ENCODE measurements at places on chromosomes 4 and X. TPM values are rescaled to one million over a fixed set of nuclear protein-coding genes. Genes with fewer than 3 reads are reported as not detected.

Gene SPANXA2
- polyA plus RNA-seq, result not detected

GRCh38 chr4:38665551-38666411 lies 1.8 kb downstream of the KLF3 start:
- no peak for DNase-seq

DNA sequence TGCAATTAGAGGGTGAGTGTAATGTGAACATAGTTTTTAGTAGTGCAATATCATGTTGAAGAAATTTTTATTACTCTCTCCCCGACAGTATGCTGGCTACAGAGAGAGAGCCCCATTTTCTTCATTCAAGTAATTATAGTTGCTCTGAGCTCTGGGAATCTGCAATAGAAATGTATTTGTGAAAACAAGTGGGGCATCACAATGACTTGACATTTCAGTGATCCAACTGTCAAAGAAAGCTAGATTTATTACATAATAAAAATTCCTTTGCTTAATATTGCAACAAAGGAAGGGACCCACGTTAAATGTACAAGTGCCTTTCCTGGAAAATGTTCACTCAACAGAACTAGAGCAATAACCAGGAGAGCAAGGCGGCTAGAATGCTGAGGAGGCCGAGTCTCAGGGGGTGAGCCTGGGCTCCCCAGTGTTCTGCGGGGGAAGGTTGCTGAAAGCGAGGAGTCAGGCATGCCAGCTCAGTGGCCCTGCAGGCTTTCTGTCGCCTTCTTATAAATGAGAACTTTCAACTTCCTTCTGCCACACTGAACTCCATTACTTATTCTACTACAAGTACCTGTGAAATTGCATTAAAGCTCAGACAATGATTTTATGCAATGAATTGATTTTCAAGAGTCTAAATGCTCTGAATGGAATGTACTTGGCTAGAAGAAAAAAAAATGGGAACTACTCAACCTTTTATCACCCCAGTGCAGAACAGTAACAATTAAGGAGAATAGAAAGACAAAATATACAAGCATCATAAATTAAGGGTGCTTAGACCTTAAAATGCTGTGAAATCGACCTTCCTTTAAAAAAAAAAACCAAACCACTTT lies 476.4 kb downstream of the AFF2 start:
- no peak for DNase-seq

- DNase-seq, result no peak
Observed at GRCh38 chr4:158938220-158939044, 164.4 kb upstream of the RAPGEF2 start.

DNA sequence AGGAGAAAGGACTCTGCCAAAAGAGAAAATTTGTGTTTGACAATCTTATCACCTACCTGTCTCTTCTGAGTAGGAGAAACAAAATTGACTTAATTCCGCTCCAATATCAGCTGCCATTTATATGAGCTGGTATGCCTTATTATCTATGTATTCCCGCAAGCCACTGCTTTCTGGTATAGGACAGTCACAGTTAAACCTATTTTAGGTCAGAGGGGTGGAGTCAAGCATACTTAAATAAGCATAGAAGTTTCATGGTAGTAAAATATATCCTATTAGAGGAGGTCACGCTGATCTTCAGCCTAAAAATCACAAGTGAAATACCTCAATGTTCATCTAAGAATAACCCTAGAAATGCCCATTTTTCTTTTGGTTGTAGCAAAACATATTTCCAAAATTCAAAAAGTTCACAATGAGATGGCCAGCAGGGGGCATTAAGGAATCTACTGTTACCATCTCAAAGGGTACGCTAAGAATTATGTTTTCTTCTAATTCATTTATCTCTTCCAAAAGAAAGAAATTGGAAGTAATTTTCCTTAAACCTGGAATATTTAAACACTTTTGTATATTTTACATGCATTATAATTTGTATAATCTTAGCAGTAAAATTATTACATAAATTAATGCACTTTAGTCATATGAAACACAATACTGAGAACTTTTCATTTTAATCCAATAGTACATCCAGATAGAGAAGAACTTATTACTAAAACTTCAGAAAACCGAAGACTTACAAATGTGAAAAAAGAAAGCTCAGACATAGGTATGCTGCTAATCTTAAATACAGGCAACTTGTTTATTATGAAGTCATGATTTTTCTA lies 10.5 kb downstream of the PPAT start:
- DNase-seq, result no peak

Gene FMR1NB
- not detected for polyA plus RNA-seq

DNA sequence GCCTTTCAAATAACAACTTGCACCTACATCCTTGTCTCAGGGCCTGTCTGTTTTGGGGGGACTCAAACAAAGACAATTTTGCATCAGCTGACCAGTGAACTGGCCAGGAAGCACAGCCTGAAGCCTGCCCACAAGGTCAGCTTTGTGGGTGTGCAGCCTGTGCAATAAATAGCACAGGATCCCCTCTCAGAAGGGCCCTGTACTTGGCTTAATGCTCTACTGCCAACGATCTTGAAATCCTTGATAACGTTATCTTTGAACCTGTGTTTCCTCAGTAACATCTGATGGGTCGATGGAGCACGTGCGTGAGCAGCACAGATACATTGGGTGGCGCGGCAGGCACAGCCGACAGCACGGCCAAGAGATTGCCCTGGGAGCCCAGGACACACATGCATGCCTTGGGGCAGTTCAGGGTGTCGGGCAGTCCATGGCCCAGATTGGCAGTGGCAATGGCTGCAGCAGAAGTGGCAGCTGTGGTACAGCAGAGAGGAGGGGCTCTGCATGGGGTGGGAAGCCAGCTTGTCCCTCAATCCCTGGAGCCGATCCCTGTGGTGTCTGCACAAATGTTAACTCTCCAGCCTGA lies 58.8 kb upstream of the ATP6AP2 start:
- no peak for DNase-seq

Gene ZFX
- 31.8 TPM for polyA plus RNA-seq

Gene HMGB3
- 24.1 TPM for polyA plus RNA-seq

Gene DRP2
- 0.02 TPM for polyA plus RNA-seq

Gene CCDC149
- polyA plus RNA-seq, result 2.0 TPM

- DNase-seq, result no peak
Observed at GRCh38 chrX:117835034-117835433, 281.6 kb downstream of the KLHL13 start.

GRCh38 chr4:128256539-128256938 lies 31.1 kb downstream of the PGRMC2 start:
- DNase-seq, result no peak

DNA sequence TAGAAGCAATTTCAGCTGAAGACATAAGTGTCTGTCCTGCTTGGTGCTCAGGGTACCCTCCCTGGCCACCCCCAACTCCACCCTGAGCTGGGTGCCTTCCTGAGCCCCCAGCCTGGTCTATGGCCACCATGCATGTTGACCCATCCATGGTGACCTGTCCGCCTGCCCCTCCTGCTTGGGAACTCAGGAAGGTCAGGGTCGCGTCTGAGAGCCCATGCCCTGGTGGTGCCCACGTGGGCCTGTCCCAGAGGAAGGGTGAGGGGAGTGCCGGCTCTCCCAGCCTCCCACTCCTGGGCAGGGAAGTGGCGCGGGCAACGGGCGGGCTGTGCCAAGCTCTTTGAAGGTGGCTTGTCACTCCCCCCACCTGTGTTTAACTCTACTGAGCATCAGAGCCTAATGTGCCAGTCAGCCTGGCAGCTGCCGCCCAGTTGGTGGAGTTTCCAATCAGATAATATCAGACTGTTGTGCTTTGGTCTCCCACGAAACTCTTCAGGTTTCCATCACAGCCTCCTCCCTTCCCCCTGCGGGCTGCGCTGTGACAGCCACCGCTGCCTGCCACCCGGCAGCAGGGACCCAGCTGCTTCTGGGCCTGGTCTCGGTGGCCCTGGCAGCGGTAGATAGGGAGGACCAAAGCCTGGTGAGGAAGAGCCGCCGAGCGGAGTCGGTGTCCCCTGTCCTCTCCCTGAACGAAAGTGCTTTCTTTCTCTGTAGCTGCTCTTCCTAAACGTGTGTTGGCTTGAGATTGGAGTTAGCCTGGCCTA lies 4.8 kb downstream of the SH3BP2 start:
- no peak for DNase-seq

- no peak for DNase-seq
Observed at GRCh38 chr4:35644591-35644990, 599.7 kb downstream of the ARAP2 start.

DNA sequence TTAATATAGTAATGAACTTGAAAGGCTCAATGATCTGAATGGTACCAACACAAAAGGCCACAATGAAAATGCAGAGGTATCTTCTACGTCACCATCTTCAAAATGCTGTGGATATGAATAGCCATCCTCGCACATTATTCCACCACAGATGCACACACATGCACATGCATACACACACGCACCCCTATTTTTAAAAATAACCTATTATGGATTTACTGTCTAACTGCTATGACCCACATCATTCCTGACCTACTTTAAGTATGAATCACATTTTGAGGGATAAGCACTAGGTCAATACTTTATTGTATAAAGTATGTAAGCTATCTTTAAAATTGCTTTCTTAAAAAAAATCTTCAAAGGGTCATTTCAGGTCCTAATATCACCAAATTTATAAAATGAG lies 24.4 kb upstream of the CORIN start:
- no peak for DNase-seq

Gene HSFX3
- not detected for polyA plus RNA-seq
